ENCODE measurements at places on chromosomes 7 and 10.

GRCh38 chr7:146982482-146982881 lies 865.9 kb downstream of the CNTNAP2 start:
- no peaks in the 10 kb centered on the region for H3K4me1 ChIP-seq
- no peaks in the 10 kb centered on the region for H3K36me3 ChIP-seq
- H3K4me3 ChIP-seq = no peak overlapping the region

DNA sequence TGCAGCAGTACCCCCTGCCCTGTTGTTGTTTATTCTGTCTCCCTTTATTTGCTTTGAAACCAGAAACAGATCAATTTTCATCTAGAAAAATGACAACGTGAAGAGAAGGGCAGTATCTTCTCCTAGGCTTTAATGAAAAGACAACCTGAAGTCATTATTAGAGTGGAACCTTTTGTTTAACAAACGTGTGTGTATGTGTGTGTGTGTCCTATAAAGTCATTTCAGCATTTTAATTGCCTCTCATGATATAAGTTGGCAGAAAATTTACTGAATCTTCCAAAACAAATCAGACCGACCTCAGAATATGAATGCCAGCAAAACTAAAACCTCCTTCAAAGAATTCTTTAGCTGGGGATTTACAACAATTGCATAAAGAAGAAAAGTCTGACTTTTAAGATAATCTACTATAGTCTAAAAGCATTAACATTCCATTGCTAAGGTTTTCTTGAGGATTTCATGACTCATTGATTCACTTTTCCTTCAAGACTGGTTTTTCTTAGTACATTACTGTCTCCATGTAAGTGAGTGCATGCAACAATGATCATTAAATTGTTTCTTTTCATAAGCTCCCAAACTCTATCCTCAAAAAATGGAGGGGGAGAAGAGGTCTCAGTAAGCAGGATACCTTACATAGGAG lies 3.2 kb downstream of the GLI3 start:
- no peaks in the 10 kb centered on the region for H3K36me3 ChIP-seq
- DNase-seq = no peak
- H3K4me1 ChIP-seq = peaks cover 5% of the 10 kb centered on the region
- no peak overlapping the region for H3K4me3 ChIP-seq
- no peak overlapping the region for H3K27ac ChIP-seq

DNA sequence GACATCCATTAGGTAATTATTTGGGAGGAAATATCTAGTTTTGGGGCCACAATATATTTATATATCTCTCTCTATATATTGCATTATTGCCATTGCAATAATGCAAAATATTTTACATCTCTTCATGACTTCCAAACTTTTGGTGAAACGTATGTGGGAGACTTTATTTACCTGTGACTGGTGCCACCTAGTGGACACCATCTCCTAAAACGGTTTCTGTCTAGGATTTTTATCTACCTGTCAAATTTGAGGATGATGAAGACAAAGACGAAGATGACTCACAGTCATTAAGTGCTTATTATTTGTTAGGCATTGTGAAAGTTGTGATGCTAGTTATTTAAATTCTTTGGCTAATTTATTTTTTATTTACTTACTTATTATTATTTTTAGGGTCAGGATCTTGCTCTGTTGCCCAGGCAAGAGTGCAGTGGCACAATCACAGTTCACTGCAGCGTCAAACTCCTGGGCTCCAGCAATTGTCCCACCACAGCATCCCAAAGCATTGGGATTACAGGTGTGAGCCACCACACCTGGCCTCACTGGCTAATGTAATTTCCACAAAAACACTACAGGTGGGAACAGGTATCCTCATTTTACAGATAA lies 18.7 kb upstream of the CBLL1 start:
- peaks cover 29% of the 10 kb centered on the region for H3K27me3 ChIP-seq
- H3K4me1 ChIP-seq = no peaks in the 10 kb centered on the region
- no peak overlapping the region for H3K4me3 ChIP-seq
- DNase-seq = peak; percentile 21

DNA sequence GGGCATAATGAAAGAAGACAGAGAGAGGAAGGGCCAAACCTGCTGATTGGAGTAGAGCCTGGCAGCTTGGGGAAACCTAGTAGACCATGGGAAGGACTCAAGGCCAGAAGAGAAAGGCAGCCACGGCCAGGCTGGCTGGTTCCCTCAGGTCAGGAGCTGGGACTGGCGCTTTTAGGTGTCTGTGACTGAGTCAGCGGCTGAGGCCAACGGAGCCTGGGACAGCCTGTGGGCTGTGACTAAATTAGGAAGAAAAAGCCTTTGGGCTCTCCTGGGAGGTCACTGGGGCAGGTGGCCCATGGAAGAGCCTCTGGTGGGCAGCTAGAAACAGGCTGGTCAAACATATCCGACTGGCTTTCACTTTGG lies 108.9 kb upstream of the PDCD4 start:
- H3K27me3 ChIP-seq = peaks cover 19% of the 10 kb centered on the region
- H3K4me1 ChIP-seq = no peaks in the 10 kb centered on the region
- H3K4me3 ChIP-seq = no peak overlapping the region
- H3K27ac ChIP-seq = peak overlapping the region; percentile 1
- H3K36me3 ChIP-seq = no peaks in the 10 kb centered on the region
- DNase-seq = no peak

DNA sequence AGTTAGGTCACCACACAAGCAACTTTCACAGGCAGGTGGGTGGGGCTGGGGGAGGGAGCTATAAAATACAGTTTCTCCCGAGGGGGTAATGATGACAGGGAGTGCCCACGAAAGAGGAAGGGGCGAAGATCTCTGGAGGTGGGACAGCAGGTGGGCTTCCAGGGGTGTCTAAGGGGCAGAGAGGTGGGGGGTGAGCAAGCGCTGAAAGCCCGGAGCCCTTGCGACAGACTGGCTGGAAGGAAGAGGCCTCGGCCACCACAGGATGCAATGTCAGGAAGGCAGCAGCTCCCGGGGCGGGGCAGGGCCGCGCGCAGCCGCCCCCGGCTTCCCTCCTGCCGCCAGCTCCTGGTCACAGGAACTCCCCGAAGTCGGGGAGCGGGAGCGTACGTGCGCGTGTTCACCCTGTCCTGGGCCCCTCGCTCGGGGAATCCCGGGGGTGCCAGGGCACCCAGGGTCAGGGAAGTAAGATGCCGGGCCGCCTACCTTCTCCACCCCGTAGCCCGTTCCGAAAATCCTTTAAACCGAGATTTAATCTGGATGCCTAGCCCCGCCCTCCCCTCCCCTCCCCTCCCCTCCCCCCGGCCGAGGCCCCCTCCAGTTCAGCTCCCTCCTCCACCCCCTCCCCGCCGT lies 105.2 kb upstream of the PPIF start:
- no peaks in the 10 kb centered on the region for H3K27me3 ChIP-seq
- H3K4me3 ChIP-seq = peak overlapping the region; percentile 85
- H3K27ac ChIP-seq = no peak overlapping the region
- DNase-seq = peak; percentile 18
- H3K4me1 ChIP-seq = peaks cover 41% of the 10 kb centered on the region

- H3K27me3 ChIP-seq = no peaks in the 10 kb centered on the region
- peaks cover 3% of the 10 kb centered on the region for H3K36me3 ChIP-seq
- H3K4me3 ChIP-seq = no peak overlapping the region
- no peak for DNase-seq
Measured at GRCh38 chr10:6400821-6401465, 179.1 kb downstream of the PRKCQ start.

DNA sequence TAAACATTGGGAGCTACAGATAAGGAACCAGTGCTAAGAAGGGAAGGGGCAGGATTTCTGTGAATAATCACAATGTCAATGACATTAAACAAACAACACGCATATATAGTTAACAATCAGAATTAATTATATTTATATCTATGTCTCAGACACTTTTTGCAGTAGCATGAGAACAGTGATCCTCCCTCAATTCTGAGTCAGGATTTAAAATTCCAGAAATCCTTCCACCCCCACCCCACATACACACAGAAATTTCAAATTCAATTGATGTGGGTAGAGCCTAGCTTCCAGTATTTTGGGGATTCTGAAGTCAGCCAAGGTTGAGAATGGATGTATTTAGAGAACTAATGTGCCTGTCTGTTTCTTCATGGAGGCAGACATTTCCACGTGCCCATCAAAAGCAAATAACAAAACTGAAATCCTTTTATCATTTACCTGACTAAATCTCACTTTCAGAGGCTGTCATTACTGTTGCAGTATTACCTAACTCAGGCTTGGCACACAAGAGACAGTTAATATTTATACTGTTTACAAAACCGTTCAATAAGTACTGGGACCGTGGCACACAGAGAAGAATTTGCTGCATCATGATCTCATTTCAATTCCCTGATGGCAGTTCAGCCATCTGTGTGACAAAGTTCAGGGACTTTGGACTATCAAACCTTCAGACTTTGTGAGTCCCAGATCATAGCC lies 116.6 kb upstream of the PALS2 start:
- peaks cover 18% of the 10 kb centered on the region for H3K27me3 ChIP-seq
- H3K27ac ChIP-seq = no peak overlapping the region
- H3K36me3 ChIP-seq = no peaks in the 10 kb centered on the region

DNA sequence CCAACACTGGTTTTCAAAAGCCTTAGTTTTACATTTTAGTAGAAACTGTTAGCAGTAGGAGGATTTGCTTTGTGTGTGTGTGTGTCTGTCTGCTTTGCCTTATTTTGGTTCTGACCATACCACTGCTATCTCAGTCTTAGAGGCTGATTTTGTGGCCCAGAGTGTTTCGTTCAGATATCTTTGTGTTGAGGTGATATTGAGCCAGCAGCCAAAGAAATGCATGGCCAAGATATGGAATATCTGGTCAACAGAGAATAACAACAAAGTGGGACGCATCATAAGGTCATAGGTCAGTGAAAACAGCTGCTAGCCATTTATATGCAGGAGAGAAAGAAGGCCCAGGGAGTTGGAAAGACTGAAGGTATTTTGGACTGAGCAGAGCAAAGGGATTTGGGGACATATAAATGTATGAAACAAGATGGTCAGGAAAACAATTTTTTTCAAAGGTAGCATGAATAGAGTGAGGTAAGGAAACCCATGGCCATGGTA lies 47.7 kb downstream of the KIAA1217 start:
- H3K27me3 ChIP-seq = no peaks in the 10 kb centered on the region
- DNase-seq = no peak
- H3K27ac ChIP-seq = no peak overlapping the region
- H3K4me1 ChIP-seq = no peaks in the 10 kb centered on the region
- H3K4me3 ChIP-seq = no peak overlapping the region
- no peaks in the 10 kb centered on the region for H3K36me3 ChIP-seq

DNA sequence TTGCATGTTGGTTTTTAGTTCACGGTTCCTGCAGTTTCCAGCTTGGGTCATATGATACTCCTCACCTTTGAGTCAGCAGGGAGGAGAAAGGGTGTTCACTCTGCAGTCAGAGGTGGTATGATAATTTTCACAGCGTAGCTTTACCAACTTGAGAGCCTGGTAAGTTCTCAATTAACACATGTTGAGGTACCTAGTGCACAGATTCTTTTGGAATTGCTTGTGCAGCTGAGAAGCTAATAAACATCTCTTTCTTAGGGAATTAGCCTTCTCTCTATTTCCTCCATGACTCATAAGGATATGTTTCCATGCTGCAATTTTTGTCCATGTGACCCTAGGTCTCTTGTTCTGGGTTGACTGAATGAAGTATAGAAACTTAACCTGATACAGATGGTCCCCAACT lies 166.6 kb downstream of the KIF20B start:
- no peak overlapping the region for H3K4me3 ChIP-seq
- peaks cover 21% of the 10 kb centered on the region for H3K27me3 ChIP-seq
- no peak overlapping the region for H3K27ac ChIP-seq
- no peaks in the 10 kb centered on the region for H3K36me3 ChIP-seq
- no peaks in the 10 kb centered on the region for H3K4me1 ChIP-seq
